Endothelial cell (in vitro differentiated cells): ENCODE measurements at places on chromosomes 7 and 10.

DNA sequence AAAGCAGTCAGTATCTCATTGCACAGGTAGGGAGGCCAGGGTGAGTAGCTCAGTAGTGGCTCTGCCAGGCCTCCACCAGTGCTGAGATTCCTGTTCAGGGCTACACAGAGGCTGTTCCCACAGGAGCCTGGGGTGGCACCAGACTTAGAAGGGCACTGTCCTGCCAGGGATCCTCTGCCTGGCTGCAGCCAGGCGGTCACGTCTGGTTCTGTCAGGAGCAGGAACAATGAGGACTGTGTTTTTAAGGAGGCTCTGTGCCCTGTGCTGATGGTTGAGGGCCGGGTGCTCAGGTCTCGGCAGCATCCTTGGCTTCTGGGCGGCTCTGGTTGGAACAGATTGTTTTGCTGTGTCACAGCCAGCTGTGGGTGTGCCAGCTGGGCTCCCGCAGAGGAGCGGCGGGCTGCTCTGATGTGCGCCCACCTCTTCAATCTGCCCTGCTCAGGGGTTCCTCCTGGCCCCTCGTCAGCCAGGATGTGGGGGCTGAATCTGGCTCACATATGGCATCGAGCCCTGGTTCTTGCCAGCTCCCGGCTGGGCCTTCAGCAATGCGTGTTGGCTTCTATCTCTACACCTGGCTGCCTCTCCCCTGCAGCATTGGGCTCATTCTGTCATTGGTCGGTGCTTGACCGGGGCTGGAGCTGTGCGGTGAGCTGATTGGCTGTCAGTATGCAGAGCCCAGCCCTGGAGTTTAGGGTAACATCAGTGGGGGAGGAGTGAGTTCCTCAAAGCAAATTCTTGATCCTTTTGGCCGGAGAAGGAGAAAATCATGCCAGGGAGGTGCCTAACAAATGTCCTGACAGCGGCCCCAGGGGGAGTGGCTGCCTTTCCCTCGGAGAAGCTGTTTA lies 41.2 kb downstream of the TACR2 start:
- DNase-seq: no peak

- no peak for DNase-seq
Observed at GRCh38 chr7:6182993-6183392, 89.4 kb downstream of the CYTH3 start.

- no peak for DNase-seq
Observed at GRCh38 chr7:1703871-1704810, 34.1 kb downstream of the ELFN1 start.

- no peak for DNase-seq
Observed at GRCh38 chr10:92742331-92743228, 52.8 kb downstream of the HHEX start.

DNA sequence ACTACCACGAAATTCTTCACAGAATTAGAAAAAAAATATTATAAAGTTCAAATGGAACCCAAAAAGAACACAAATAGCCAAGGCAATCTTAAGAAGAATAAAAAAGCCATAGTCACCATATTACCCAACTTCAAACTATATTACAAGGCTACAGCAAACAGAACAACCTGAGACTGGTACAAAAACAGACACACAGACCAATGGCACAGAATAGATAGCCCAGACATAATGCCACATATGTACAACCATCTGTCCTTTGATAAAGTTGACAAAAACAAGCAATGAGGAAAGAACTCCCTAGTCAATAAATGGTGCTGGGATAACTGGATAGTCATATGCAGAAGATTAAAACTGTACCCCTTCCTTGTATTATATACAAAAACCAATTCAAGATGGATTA lies 808.5 kb upstream of the ZWINT start:
- DNase-seq: no peak

GRCh38 chr10:49798275-49798674 lies 36.2 kb upstream of the OGDHL start:
- no peak for DNase-seq

DNA sequence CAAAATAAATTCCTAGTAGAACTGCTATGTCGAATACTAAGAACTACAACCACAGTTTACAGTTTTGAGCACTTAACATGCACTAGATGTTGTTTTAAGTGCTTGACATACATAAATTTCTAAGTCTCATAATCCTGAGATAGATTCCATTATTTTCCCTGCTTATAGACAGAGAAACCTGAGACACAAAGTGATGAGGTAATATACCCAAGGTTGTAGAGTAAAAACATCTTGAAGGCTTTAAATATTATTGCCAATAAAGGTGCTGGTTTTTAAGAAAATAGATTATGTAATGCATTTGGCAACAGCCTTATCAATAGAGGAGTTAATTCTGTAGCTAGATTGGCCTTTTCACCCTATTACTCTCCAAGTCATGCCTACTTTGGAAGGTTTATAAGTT lies 48.2 kb downstream of the PLEKHA8 start:
- DNase-seq: no peak

GRCh38 chr10:24541239-24541753 lies 182.4 kb downstream of the ARHGAP21 start:
- DNase-seq: no peak

DNA sequence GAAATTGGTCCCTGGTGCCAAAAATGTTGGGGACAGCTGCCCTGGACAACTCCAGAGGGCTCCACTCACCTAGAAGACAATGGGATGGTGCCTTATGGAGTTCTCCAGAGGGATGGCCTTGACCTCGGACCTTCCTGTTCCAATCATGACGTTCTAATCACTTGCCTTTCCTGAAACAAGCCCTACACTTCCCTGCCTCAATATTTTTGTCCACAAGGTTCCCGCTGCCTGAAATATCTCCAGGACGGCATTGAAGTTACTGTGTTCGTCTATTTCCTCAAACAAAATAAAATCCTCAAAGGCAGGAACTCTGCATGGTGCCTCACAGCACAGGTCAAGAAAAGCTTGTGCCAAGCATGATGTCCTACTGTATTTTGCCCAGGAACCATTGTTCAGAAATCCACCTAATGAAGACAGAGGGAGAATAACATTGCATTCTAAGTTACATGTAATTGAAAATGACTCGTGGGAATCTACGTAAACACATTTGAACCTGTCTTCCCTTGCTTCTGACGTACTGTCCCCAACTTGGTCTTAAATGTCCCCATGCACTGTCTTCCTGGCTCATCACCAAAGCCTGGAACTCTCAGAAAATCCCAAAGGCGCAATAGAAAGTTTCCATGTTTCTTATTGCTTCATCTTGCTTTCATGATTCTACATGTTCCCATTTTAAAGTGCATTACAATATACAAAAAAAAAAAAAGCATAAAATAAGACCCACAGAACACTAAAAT lies 342.3 kb upstream of the NRP1 start:
- DNase-seq: no peak

- DNase-seq: no peak
Observed at GRCh38 chr10:1233031-1233430, 176.8 kb downstream of the WDR37 start.

- DNase-seq: no peak
Observed at GRCh38 chr7:140223515-140224221, 46.9 kb upstream of the KDM7A start.

DNA sequence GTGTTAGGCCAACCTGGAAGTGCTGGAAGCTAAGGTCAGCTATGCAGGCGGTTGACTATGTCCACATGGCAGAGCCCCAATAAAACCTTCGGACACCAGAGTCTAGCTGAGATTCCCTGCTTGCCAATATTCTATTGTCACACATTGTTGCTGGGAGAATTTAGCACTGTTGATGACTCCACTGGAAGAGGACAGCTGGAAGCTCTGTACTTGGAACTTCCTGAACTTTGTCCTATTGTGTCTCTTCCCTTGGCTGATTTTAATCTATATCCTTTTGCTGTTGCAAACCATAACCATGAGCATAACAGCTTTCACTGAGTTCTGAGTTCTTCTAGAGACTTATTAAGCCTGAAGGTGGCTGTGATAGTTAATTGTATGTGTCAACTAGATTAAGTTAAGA lies 12.0 kb downstream of the XRCC2 start:
- DNase-seq: no peak

GRCh38 chr7:36928311-36928710 lies 204.0 kb upstream of the AOAH start:
- DNase-seq: no peak

GRCh38 chr10:124159153-124159552 lies 65.8 kb upstream of the CHST15 start:
- DNase-seq: no peak

DNA sequence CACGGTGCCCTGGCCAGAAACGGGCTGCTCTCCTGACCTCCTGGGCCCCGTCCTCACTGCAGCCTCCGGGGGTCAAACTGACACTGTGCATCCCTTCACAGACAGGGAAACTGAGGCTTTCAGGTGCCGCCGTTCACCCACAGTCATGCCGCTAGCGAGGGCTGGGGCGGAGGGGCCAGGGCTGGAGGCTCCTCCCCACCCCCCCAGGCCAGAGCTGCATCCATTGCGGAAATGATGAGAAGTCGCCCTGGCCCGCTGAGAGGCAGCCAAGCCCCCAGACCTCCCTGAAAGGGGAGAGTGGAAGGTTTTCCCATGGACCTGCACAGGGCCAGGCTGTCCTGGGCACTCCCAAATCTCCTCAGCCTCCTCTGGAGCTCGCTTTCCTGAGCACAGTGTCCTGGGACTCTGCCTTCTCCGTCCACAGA lies 16.5 kb upstream of the INPP5A start:
- no peak for DNase-seq

- no peak for DNase-seq
Observed at GRCh38 chr7:23293500-23294073, 5.6 kb upstream of the MALSU1 start.

- DNase-seq: no peak
Observed at GRCh38 chr10:23031318-23031717, 64.1 kb upstream of the MSRB2 start.

- no peak for DNase-seq
Observed at GRCh38 chr7:107843184-107843583, 40.2 kb upstream of the SLC26A3 start.

- DNase-seq: no peak
Observed at GRCh38 chr10:3902809-3903410, 117.9 kb upstream of the KLF6 start.

DNA sequence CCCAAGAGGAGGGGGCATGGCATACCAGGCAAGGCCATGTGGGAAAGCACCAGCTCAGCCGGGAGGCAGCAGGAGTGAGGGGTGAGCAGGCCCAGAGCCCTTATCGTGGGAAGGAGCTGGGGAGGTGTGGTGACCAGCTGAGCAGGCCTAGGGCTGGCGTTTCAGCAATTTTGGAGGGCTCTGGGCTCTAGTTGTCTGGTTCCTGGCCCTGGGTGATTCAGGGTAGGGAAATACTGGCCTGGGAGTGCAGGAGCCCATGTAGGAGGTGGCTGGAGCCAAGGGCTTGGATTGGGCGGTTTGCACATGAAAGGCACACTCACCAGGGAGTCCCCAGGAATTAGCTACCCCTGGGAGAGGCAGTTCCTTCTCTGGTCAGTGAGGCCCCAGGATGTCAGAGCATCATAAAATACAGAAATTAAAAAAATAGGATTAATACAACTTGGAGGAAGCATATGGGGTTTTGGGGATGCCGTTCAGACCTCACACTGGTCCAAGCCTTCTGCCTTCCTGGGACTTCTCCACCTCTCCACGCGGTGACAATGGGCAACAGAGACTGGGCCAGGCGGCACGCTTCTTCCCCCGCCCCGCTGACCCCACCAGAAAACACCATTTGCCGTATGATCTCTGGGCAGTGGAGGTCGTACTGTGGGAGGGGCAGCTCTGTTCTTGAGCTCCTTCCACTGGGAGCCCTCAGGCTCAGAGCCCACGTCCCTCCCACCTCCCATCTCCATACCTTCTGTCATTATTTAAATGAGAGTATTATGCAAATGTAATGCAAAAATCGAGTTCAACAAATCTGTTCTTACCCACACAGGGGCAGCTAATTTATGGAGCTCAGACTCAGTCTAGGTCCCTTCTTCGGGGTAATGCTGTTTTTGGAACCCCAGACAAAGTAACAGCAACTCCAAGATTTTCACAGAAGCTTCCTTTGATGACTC lies 133.0 kb upstream of the FAM20C start:
- no peak for DNase-seq

DNA sequence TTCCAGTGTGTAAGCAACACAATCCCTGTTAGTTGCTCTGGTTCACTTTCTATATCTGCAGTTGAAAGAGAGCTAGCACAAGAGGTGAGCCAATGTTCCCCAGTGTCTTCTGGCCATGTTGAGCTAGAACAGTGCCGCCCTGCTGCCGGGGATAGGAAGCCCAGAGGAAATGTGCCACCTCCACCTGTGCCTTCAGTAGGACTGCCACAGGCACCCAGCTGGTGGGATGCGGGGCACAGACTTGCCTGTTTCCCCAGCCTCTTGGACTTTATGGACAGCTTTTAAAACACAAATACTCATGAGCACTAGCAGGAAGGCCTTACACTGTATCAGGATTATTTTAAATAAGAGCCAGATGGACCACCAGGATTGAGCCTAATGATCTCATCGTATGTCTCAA lies 234.5 kb upstream of the COBL start:
- no peak for DNase-seq

GRCh38 chr10:67925449-67926005 lies 41.1 kb downstream of the SIRT1 start:
- DNase-seq: no peak

DNA sequence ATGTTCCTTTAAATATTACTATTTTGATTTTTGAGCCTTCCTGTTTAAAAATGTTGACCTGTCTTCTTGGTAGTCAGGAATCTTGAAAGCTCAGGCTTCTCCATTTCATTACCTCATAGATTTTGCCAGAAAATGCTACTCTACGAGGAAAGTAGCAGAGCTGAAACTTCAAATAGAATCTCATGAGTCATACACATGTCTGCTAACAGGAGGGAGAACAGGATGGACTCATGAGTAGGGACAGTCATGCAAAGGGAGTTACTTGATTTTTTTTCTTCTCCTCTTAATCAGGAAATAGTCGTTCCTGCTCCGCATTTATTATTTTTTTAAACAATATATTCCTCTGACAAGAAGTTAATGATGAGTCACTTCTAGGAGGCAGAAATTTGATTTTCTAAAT lies 37.0 kb upstream of the MINDY3 start:
- DNase-seq: no peak

GRCh38 chr10:14678637-14679036 lies 96.1 kb downstream of the FAM107B start:
- no peak for DNase-seq

DNA sequence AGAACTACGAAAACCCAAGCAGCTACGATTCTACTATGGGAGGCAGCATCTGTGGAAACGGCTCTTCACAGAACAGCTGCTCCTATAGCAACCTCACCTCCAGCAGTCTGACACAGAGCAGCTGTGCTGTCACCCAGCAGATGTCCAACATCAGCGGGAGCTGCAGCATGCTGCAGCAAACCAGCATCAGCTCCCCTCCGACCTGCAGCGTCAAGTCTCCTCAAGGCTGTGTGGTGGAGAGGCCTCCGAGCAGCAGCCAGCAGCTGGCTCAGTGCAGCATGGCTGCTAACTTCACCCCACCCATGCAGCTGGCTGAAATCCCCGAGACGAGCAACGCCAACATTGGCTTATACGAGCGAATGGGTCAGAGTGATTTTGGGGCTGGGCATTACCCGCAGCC lies 81.6 kb upstream of the SAMD8 start:
- no peak for DNase-seq

GRCh38 chr10:52312942-52313255 lies 1.2 kb upstream of the DKK1 start:
- no peak for DNase-seq

- DNase-seq: no peak
Observed at GRCh38 chr7:38169847-38170246, 8.2 kb upstream of the STARD3NL start.

GRCh38 chr10:13589316-13589715 lies 2.6 kb downstream of the PRPF18 start:
- no peak for DNase-seq
